Stimulated activated CD4-positive, alpha-beta T cell treated with anti-CD3 and anti-CD28 coated beads, Interleukin-15, amount 100 ng/mL, for 1 hour (primary cell): ENCODE measurements at places on chromosomes 6 and 20.

DNA sequence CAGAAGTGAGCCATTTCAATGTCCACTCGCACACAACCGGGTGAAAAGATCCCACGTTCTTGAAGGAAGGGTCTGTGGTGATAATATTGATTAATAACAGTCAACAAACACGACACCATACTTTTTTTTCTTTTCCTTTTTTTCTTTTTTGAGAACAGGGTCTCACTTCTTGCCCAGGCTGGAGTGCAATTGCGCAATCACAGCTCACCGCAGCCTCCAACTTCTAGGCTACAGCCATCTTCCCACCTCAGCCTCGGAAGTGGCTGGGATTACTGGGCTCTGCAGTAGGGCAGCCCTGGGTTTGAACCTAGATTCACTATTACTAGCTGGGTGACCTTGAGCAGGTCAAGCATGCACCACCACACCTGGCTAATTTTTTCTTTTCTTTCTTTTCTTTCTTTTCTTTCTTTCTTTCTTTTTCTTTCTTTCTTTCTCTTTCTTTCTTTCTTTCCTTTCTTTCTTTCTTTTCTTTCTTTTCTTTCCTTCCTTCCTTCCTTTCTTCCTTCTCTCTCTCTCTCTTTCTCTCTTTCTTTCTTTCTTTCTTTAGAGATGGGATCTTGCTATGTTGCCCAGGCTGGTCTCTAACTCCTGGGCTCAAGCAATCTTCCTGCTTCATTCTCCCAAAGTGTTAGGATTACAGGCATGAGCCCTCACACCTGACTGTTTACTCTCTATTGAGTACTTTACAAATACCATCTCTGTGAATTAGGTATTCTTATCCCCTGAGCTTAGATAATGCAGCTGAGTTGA lies 123.9 kb downstream of the SNX5 start:
- no peak for DNase-seq

GRCh38 chr6:136284909-136285308 lies 4.7 kb downstream of the BCLAF1 start:
- DNase-seq = no peak

- no peak for DNase-seq
Observed at GRCh38 chr6:52399511-52400312, 20.4 kb upstream of the EFHC1 start.

DNA sequence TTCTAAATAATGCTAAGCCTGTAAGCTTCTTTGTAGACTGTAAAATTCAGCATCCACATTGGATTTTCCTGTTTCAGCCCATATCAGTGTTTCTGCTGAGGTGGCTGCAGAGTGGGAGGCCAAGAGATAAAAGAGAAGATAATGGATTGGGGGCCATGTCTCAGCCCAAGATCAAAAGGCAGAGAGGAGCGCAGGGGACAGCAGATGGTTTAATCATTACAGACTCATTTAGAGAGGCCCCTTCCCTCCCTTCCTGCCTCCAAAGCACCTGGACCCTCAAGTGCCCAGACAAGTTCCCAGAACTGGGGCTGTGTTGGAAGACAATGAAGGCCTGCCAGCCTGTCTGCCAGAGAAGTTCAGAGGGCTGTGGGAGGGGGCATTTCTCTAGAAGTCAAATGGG lies 20.4 kb upstream of the CTNNBL1 start:
- no peak for DNase-seq

GRCh38 chr6:1482381-1483166 lies 93.2 kb downstream of the FOXF2 start:
- no peak for DNase-seq
